ENCODE measurements at places on chromosomes 13 and 19.
A peak's percentile ranks its signal among the peaks of the same experiment; 100 is the strongest.

- no peak for DNase-seq
These were observed 10.4 kb upstream of the KLK15 start for GRCh38 chr19:50843701-50844221.

DNA sequence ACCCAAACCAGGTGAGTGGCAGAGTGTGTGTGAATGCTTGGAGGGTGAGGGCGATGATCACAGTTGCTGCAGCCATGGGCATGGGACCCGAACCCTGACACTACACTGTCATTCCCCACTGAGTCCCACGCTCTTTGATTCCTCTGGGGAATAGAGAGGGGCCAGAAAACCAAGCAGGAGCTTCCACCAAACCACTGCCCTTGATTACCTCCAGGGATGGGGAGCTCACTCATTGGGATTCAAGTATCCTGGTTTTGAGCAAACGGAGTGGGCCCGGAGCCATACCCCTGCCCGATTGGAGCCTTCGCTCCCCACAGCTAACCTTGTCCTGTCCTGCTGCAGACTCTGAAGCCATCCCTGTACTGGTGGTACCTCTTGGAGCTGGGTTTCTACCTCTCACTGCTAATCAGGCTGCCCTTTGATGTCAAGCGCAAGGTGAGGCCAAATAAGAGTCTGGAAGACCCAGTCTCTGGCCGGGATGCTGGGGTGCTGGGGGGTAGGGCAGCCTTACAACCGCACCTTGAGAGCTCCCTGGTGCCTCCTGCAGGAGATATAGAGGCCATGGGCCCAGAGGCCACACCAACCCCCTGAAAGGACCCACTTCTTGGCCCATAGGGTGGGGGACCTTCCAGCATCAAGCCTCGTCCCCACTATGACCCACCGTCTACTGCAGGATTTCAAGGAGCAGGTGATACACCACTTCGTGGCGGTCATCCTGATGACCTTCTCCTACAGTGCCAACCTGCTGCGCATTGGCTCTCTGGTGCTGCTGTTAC, 47.3 kb downstream of the CERS4 start:
- DNase-seq, result no peak

DNA sequence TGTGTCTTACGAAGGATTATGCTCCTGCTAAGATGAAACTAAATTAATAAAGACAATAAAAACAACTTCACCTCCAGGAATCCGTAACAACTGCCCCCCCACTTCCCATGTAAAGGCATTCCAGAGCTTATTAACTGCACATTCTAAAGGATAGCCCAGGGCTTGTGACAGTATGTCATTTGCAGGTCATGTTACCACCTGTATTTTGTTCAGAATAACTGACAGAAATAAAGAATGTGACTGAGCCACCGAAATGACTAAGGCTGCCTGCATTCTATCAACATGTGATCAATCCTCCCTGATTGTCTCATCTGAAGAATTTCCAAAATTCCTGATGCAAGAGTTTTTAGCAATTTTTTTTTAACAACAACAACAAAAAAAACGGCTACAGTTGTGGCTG, 117.2 kb downstream of the MIPEP start:
- peak; percentile 65 for DNase-seq

- no peak for DNase-seq
These were observed 187.7 kb downstream of the FOXO1 start for GRCh38 chr13:40478775-40479174.

DNA sequence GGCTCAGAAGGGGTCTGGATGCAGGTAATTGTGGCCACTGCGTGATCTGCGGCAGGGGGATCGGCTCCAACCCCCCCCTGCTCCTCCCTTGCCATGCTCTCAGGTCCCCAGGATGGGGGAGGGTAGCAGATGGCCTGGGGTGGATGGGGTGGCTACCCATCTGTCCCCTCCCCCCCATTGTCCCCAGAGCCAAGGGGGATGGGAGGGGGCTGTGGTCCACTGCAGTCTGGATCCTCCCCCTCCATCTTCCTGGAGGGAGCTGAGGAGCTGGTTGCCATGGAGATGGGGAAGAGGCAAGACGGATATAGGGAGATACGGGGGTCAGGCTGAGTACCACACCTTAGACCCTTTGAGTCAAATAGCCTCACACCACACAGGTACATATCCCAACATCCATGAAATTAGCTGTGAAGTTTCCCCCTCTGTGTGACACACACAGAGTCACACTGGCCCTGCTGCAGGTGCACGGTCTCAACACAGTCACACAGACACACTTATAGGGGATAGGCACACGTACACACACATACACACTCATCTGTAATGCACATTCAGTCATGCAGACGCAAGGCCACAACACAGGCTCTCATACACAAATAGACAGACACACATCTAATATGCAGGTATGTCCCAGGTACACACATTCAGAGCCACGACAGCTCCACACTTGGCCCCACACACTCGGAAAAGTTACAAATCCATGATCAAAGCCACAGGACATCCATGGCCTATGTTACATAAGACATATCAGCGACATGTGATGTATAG, 1.8 kb upstream of the NOVA2 start:
- DNase-seq, result no peak

- DNase-seq, result no peak
These were observed 155.7 kb downstream of the PTPRS start for GRCh38 chr19:5184930-5185329.

DNA sequence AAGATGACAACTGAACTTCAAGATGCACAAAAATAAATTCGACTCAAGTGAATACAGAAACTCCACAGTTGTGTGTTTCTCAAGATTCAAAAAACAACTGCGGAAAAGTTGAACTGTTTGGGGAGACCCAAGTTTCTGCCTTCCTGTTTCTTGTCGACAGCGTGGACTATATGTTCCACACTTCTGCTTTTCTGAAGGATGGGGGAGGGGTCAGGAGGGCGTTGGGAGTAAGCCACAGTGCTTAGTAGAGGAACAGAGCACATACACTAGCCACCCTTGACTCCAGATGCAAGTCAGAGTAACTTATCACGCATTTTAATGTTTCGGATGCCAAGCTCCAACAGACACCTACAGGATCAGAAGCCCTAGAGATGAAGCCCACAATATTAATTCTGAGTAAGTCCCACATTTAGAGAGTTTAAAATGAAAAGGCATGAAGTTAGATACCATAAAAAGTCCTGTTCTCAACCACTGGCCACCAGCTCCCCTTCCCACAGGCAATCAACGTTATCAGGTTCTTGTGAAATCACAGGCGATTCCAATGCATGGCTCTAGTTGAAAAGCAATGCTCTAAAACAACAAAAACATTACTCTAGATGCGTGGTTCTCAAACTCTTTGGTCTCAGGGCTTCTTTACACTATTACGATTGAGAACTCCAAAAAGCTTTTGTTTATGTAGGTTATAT, 4.2 kb downstream of the TUBGCP3 start:
- no peak for DNase-seq

GRCh38 chr13:111330066-111330610, 9.7 kb downstream of the TEX29 start:
- no peak for DNase-seq

GRCh38 chr19:44672226-44672625, 944 bp downstream of the CEACAM19 start:
- DNase-seq, result no peak

GRCh38 chr19:873084-873483, 13.6 kb downstream of the CFD start:
- peak; percentile 72 for DNase-seq

- DNase-seq, result no peak
These were observed 29.6 kb upstream of the EEF1AKMT1 start for GRCh38 chr13:20803180-20803965.

DNA sequence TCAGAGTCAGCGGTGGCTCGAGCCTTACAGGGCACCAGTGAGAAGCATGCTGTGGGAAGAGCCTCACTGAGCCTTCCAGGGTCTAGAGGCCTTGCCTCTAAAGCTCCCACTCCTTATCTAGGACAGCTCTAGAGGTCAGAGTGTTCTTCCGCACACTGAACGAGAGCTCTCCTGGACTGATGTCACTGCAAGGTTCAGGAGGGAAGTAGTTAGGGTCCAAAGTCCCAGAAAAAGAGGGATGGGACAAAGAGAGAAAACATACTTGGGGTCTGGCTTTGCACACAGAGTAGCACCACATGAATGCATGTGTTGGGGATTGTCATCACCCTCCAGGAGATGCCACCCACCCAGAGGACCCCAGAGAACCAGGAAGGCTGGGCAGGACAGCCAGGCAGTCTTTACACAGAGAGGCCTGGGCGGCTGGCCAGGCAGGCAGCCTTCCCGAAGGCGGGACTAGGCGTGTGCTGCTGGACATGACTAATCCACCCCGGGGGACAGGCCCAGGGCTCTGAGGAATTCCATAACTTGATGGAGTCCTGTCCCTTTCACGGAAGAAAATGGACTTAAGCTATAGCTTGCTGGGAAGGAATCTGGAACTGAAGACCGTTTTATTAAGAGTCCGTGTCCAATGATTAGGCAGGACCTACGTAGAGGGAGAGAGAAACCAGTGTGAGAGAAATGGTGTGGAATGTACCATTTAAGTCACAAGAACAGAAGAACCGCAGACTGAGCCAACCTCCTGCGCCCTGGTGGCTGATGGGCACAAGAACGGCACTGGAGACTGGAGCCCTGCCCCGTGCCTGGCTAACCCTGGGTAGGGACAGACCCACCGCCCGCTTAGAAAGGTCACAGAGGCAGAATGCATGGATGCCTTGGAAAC, 16.6 kb upstream of the EPHX3 start:
- DNase-seq, result peak; percentile 92

GRCh38 chr13:112513761-112514160, 74.2 kb downstream of the TUBGCP3 start:
- DNase-seq, result no peak

GRCh38 chr13:101390461-101390860, 25.8 kb downstream of the NALCN start:
- DNase-seq, result peak; percentile 55

- peak; percentile 47 for DNase-seq
These were observed 244.9 kb downstream of the NDFIP2 start for GRCh38 chr13:79725841-79726240.

DNA sequence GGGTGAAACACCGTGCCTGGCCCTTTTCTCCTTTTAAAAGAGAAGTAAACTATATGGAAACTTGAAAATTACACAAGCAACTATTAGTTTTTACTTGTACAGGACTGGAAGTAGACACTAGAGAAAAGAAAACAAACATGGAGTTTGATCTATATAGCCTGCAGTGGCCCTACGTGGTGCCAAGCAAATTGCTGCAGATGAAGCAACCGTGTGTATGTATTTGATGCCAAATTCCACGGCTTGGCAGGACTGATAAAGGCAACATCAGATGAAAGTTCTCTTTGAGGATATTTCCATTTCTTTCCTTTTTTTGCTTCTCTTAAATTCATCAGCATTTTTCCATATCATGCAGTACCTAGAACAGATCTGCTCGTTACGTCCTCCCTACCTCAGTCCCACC, 49.8 kb downstream of the ATP8A2 start:
- DNase-seq, result no peak

- DNase-seq, result no peak
These were observed 9.7 kb upstream of the SLITRK5 start for GRCh38 chr13:87661471-87661870.

- DNase-seq, result no peak
These were observed 24.9 kb downstream of the PIAS4 start for GRCh38 chr19:4032436-4032835.

DNA sequence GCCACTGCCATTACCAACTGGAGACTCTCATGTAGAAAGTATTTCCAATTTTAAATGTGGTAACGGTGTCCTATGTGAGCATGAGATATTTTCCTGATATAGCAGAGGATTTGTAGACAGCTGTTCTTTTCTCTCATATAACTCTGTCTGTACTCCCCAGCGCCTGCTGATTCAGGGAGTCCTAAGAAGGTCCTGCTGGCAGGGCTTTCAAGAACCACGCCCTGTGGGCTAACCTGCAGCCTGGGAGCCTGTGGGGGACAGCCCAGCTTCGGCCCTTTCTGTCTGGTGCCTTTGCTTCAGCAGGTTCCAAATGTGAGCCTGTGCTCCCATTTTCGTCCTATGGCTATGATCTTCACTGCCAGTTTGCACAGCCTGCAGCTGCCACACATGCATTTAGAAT, 316.8 kb downstream of the ATP8A2 start:
- DNase-seq, result no peak

GRCh38 chr19:47415953-47416642, 3.2 kb downstream of the MEIS3 start:
- no peak for DNase-seq

DNA sequence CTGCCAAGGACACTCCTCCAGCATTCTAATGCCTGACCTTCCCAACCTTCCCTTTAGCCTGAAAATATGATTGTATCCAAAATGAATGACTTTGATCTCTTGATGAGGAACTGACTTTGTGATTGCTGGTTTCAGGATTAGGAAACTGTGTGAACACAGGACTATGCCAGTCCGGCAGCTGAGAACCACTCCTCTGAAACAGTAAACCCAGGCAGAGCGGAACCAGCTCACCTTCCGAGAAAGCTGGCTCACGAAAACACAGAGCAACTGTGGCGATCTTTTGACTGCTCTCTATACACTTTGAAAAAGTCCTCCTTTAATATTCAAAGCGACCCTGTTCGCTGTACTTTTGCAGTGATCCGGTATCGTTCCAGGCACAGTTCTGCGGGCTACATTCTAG, 258.8 kb upstream of the IRS2 start:
- DNase-seq, result no peak

- no peak for DNase-seq
These were observed 5.3 kb downstream of the SLITRK5 start for GRCh38 chr13:87676254-87677042.

DNA sequence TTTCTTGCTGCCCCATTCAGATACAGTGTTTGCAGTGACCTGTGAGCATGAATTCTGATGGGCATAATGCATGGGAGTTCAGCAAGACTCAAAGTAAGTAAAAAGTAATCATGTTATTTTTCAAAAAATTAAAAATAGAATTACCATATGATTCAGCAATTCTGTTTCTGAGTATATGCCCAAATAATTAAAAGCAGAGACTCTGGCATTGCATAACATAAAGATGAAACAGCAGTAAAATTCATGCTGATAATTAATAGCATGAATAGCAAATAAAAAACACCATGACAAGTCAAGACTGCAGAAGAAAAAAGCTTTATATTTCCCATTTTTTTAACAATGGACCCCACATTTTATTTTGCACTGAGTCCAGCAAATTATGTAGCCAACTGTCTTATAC, 21.3 kb downstream of the RNF6 start:
- DNase-seq, result peak; percentile 31

GRCh38 chr19:51712461-51713081, 11.2 kb downstream of the HAS1 start:
- DNase-seq, result peak; percentile 42

DNA sequence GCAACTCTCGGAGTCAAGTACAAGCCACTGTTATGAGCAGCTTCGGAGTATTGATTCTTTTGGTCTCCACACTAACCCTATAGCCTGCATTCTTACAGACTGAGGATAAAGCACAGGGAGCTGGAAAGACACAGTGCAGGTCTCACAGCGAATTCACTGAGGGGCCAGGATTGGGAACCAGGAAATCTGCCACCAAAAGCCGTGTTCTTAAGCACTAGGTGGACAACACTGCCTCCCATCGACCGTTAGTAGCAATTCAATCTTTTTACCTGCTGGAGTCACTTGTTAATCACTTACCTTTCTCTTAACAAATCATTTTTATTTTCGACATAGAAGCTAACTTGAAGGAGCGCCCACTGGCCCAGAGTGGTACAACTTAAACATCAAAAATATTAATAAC, 6.3 kb downstream of the PMIS2 start:
- peak; percentile 26 for DNase-seq

- no peak for DNase-seq
These were observed 65.7 kb downstream of the SLITRK5 start for GRCh38 chr13:87736849-87737385.
